Heart right ventricle (tissue), 16 donors: ENCODE measurements at places on chromosomes 3 and 15.

DNA sequence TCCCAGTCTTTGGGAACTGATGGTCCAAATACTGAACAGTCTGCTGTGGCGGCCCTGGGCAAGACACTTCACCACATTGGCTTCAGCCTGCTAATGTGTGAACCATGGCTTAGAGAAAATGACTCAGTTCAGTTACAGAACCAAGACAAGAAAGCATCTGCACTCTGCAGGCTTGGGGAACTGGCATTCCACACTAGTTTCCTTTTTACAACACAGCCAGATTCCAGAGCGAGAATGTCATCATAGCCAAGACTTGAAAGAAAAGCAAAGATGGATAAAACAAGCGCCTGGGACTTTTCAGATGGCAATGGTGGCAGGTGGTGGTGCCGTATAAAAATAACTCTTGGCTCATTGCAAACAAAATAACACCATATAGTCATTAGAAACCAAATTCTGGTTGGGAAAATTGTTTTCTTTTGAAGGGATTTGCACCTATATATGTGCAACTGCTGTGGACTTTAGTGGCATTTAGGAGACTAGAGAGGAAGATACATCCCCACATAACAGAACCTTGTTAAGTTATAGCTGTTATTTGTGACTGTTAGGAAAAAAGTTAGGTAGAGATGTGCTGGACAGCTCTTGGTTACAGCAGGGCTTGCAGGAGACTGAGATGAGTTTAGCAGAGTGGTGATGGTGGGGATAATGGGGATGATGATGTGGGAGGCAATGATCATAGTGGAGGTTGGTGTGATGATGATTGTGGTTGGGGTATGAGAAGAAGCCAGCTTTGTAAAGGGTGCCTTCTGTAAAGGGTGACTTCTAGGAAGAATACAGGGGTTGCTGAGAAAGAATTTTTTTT, 273.6 kb downstream of the THRB start:
- DNase-seq = peak; percentile 14

DNA sequence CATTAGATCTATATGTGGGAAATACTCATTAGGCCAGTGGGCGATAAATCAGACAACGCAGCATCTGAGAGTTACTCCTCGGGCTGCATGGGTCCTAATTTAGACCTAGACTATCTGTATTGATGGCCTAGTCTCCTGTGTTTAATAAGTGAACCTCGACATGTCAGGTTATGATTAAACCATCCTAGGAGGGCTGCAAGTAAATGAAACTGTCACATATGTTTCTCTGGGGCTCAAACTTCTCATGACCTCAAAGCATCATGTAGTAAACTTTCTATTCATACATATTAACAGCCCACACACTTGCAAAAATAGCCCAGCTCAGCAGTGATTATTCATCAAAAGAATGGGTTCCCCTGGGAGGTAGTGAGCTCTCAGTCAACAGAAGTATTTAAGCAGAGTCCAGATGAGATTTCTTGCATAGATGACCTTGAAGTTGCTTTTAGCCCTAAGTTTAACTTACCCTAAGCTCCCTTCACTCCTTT, 51.6 kb downstream of the RAB11A start:
- DNase-seq = no peak

DNA sequence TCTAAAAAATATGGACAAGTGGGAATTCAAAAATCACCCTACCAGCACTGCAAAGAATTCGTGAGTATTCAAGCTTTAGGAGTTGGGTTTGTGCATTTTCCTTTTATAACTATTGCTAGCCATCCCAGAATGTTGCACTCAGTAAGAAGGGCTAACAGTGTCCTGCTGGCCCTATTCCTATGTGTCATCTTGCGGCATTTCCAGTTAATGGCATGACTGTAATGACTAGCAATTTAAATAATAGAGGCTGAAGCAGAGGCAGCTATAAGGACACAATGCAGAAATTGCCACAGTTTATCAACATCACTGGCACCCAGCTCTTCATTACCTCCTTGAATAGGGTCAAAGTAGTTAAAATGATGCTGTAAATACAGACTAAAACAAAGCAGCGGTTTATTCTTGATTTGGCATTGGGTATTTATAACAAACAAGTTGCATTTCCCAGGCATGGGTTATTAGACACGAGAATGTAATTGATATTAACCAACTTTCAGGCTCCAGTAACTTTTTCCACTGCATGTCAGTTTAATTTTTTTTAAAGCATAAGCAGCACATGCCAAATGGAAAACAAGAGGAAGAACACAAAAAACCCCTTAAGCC, 177.6 kb downstream of the FHIT start:
- no peak for DNase-seq

DNA sequence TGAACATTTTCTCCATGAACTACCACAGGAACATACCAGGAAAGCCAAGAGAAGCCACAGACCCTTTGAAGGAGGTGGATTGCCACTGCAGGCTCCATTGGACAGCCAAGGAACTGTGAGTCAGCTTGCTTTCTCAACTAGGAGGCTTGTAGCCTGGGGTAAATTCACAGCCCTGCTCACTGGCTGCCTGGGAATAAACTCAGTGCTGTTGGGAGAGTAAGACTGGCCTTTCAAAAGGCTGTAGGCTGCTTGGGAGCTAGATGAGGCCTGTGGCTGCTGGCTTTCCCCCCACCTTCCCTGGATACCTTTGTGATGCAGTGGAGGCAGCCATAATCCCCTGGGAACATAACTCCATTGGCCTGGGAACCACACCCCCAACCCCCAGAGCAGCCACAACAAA, 223.5 kb upstream of the RBMS3 start:
- DNase-seq = no peak

GRCh38 chr3:33681667-33682066, 36.4 kb downstream of the CLASP2 start:
- no peak for DNase-seq

DNA sequence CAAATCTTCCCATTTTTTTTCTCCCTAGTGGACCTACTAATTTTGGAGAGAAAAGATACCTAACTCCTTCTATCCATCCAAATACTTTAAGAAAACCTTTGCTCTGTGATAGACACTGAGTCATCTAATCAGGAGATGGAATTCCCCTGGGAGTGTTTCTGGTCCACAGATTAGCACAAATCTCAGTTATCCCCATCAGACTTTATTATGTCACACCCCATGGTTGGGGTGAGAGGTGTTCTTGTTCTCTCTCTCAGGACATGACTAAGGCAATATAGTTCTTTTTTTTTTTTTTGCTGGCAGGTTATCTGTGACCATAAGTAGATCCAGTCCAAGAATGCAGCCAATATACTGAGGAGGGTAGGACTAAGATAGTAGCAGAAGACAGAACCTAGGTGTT, 15.8 kb downstream of the SLC9A9 start:
- DNase-seq = no peak

- DNase-seq = no peak
These were observed 32.5 kb upstream of the TMOD3 start for GRCh38 chr15:51796847-51797401.

- DNase-seq = no peak
These were observed 699.1 kb downstream of the MCTP2 start for GRCh38 chr15:94930441-94930840.

- DNase-seq = no peak
These were observed 60.6 kb downstream of the USP8 start for GRCh38 chr15:50484781-50485180.

GRCh38 chr3:36893137-36893557, 51.7 kb downstream of the TRANK1 start:
- no peak for DNase-seq

DNA sequence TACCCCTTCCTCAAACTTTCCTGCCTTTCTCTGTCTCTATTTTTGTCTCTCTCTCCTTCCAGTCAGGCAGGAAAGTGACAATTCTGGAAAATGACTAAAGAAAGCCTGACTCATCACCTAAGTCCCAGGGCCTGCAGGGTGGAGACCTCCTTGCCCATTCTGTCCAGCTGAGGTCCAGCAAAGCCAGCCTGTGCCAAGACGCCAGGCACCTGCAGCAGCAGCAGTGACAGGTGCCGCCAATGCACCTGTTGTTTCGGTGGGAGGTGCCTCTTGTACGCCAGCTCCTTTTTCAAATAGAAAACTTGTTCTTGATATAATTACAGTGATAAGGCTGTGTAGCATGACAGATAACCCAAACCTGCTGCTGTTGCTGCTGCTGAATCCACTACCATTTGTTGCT, 501.3 kb downstream of the NTRK3 start:
- DNase-seq = no peak

GRCh38 chr15:41001524-41002214, 48.4 kb downstream of the CHAC1 start:
- no peak for DNase-seq

DNA sequence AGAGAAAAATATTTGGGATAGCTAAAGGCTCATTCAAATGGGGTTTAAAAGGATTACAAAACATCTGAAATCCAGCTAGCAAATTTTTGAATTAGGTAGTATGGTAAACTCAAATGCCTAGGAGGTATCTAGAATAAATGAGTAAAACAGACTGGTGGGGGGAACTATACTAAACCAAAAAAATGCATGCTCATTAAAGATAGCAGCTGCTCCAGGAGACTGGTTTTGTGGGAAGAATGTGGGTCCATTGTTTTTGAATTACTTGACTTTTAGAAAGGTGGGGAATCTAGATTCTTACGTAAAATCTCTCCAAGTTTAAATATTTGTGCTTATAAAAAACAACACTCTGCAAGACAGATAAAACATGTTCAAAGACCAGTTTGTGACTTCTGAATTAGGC, 73.8 kb downstream of the LEKR1 start:
- no peak for DNase-seq

- no peak for DNase-seq
These were observed 11.4 kb upstream of the MEX3B start for GRCh38 chr15:82056958-82057823.

DNA sequence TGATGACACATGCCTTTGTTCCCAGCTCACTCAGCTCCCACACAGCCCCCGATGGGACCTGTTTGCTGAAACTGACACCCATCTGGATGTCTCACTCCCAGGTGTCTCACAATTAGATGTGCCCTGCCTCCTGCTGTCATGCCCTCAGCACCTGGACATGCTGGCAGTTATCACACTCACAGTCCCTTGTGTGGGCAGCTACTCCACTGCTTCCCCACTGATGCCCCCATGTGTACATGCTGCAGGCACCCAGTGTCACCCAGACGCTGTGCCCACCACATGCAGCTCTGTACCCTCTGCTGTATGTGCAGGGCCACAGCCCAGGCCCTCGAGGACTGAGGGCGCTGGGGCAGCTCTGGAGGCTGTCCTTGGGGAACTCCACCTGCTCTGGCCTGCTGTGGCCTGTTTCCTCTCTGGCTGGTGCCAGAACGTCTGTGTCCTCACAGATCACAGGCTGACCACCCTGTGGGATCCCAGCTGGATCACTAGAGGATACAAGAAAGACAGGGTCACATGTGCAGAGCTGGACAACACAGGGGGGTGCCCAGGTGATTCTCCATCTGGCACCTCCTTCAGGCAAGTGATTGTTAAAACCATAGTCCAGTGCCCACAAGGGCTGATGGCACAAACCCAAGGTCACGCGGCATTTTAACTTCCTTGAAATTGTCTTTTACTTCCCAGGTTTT, 14.0 kb downstream of the C3orf22 start:
- no peak for DNase-seq

GRCh38 chr15:68298882-68299381, 21.4 kb downstream of the FEM1B start:
- DNase-seq = no peak

GRCh38 chr3:193270451-193270850, 29.4 kb downstream of the PLAAT1 start:
- DNase-seq = no peak

DNA sequence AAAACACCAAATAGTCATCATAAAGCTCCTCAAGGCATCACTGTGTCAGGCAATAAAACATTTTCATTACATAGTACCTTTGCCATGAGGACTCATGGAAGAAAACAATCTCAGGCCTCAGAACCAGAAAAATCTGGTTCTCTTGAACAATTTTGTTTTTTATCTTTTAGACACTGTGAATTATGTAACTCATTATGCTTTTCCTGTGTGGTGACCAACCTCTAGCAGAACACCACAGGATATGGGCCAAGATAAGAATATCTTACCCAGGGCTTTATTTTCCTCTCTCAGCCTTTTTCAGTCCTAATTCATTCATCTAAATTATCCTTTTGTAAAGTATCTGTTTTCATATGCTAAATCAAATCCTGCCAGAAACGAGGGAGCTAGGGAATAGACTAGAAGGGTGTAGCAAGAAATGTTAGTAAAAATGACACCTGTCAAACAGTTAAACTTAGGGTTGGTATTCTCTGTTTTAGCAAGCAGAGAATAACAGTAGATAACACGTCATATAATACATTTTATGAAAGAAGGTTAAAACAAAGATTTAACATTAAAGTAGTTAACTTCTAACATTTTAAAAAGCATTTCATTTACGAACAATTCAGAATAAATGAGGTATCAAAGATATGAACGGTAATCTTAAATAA, 111.1 kb downstream of the FBXL22 start:
- no peak for DNase-seq

DNA sequence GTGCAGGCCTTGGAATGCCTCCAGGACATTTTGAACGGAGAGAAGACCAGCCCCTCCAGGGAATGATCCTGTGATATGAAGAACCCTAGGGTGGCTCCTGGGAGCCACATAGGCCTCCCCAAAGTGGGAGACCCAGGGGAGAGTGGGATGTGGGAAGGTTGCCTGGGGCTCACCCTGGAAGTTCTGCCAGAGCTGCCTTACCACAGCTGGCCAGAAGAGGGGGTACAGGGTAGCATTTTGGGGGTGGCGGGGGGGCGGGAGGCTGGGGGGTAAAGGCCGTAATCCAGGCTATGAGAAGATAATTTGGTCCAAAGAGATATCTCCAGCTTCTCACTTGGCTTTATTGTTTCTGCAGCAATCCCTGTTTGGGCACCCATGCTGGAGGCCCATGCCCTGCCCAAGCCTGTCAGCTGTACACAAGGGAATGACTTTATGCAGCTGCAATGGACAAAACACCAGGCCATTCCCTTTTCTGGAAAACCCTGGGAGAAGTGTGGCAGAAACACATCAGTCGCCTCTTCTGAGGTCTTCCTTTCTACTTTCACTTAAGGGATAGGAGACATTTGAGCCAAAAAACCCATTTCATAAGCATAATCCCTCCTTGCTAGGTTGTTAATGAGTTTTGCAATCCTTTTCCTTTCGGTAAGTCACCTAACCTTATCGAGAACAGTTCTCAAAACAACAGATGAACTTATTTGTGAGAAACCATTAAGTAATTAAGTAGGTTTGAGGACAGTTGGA, 11.0 kb upstream of the MUSTN1 start:
- no peak for DNase-seq

DNA sequence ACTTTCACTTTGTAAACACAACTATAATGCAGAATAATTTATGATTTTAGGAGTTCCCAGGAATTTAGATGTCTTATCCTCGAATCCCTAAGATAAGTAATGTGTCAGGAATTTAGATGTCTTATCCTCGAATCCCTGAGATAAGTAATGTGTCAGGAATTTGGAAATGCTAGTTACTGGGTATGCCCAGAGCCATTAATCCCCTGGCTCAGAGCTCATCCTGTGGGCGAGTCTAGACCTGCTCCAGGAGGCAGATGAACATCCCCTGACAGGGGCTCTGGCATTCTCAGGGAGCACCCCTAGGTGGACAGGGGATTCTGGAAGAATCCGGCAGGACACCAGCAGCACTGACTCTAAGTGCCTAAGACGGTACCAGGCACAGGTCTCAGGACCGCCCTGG, 163.3 kb downstream of the ARRDC4 start:
- no peak for DNase-seq

- no peak for DNase-seq
These were observed 4.8 kb upstream of the PDE8A start for GRCh38 chr15:84976746-84977345.
